ENCODE measurements at places on chromosomes 7 and 10. TPM values are rescaled to one million over a fixed set of nuclear protein-coding genes. Genes with fewer than 3 reads are reported as not detected.

Gene CALHM3
- total RNA-seq, result not detected

Gene MRC1
- total RNA-seq, result 0.05 TPM

Gene SPDYE16
- total RNA-seq, result not detected

Gene ACTR3C
- total RNA-seq, result 1.2 TPM

Gene SMC3
- total RNA-seq, result 18.4 TPM

Gene AGR2
- total RNA-seq, result not detected

Gene BAIAP2L1
- total RNA-seq, result 3.0 TPM

Gene ADRA2A
- total RNA-seq, result not detected

Gene DLG5
- 26.4 TPM for total RNA-seq

Gene SPACDR
- 1.5 TPM for total RNA-seq

Gene PCDH15
- total RNA-seq, result under 0.01 TPM

Gene AKR1C4
- total RNA-seq, result not detected

Gene LLCFC1
- not detected for total RNA-seq

Gene C10orf90
- not detected for total RNA-seq

Gene APBB1IP
- not detected for total RNA-seq

Gene NSUN6
- total RNA-seq, result 9.5 TPM

Gene NOS3
- total RNA-seq, result 6.5 TPM

Gene H2BK1
- total RNA-seq, result not detected

Gene AGBL3
- total RNA-seq, result 0.89 TPM

Gene ZNF33A
- 14.3 TPM for total RNA-seq

Gene TRIM50
- not detected for total RNA-seq

Gene BLNK
- not detected for total RNA-seq

Gene ACTR1A
- total RNA-seq, result 115 TPM

Gene FAM25A
- total RNA-seq, result not detected

Gene PAX2
- not detected for total RNA-seq

Gene CPEB3
- 0.92 TPM for total RNA-seq

Gene WNT8B
- not detected for total RNA-seq

Gene DOCK4
- 14.4 TPM for total RNA-seq

Gene GJC3
- not detected for total RNA-seq

Gene UCMA
- total RNA-seq, result not detected

Gene PNLIPRP3
- total RNA-seq, result not detected

Gene CACNB2
- total RNA-seq, result under 0.01 TPM

Gene JAZF1
- total RNA-seq, result 11.0 TPM

Gene AMPH
- 1.4 TPM for total RNA-seq

Gene EN2
- under 0.01 TPM for total RNA-seq

Gene UCN3
- total RNA-seq, result not detected

Gene SLC26A5
- total RNA-seq, result not detected

Gene AHCYL2
- 14.7 TPM for total RNA-seq

Gene MXI1
- 20.2 TPM for total RNA-seq

Gene ARHGAP22
- total RNA-seq, result 31.8 TPM

Gene TMEM140
- total RNA-seq, result 3.3 TPM

Gene ZNF488
- under 0.01 TPM for total RNA-seq

Gene TRPV6
- total RNA-seq, result not detected

Gene CTNNA3
- under 0.01 TPM for total RNA-seq

Gene FAM25G
- total RNA-seq, result not detected

Gene SLC18A2
- total RNA-seq, result 0.05 TPM

Gene SNCG
- total RNA-seq, result 3.3 TPM

Measured in smooth muscle cell of the umbilical artery (primary cell).